ENCODE measurements at places on chromosomes 1 and 21.

GRCh38 chr1:14340002-14340785 lies 258.3 kb upstream of the KAZN start:
- no peak for DNase-seq

DNA sequence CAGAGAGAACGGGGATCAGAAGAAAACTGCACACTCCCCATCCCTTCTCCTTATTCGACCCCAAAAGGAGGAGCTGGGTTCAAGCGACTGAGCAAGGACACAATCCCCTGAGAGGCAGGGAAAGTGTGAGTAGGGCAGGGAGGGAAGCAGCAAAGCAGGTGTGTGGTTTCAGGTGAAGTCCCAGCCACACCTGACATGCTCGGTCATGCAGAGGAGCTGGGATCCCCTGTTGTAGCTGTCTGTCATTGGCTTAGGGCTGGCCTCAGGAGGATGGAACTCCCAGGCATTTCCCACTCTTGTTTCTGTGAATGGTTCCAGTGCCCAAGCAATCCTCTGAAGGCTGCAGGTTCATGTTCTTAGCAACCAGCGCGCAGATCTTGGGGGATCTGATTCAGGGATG lies 150.7 kb downstream of the DSCAM start:
- DNase-seq = no peak

DNA sequence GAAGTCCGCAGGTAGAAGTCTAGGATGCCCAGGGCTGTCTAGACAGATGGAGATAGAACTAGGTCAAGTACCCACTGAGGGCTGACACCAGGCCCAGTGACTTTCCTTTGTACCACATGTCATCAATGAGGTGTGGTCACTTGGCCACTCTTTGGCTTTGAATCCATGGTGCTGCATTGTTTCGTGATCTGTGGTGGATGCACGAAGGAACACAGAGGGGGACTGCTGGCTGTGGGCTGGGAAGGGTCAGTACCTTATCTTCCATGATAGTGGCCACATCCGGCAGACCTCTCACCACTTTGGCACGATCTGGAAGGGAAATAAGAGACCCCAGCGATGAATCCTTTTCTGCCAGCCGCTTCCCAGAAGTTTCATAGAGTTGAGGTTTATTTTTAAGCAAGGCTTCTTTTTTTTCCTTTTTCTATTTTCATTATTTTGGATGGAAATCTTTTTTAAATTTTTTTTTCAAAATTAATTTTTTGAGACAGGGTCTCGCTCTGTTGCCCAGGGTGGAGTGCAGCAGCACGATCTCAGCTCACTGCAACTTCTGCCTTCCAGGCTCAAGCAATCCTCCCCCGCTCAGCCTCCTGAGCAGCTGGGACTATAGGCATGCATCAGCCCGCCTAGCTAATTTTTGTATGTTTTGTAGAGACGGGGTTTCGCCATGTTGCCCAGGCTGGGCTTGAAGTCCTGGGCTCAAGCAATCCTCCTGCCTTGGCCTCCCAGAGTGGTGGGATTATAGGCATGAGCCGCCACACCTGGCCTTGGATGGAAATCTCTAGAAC lies 53.1 kb downstream of the MYOM3 start:
- DNase-seq = no peak

- DNase-seq = no peak
Measured at GRCh38 chr21:45853703-45854342, 127.7 kb upstream of the COL6A1 start.

DNA sequence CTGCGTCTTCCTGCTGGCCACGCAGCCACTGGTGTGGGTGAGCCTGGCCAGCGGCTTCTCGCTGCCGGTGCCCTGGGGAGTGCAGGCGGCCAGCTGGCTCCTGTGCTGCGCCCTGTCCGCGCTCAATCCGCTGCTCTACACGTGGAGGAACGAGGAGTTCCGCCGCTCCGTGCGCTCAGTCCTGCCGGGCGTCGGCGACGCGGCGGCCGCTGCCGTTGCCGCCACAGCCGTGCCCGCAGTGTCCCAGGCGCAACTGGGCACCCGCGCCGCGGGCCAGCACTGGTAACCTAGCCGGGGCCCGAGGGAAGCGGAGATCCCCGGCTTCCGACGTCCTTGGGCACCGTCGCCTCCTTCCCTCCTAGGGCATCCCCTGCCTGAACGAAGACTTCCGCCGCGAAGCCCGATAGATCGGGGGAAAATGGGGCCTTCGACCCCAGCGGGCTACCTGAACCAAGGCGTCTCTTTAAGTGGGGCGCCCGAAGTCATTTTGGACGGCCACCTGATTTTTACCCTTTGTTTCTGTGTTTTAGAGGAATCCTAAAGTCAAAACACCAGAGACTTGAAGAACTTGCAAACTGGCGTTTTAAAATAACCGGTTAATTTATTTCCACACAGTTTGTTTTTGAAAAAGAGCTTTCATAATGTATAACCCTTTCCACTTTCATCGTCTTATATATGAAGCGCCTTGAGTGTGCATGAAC lies 2.0 kb downstream of the GPR88 start:
- no peak for DNase-seq

DNA sequence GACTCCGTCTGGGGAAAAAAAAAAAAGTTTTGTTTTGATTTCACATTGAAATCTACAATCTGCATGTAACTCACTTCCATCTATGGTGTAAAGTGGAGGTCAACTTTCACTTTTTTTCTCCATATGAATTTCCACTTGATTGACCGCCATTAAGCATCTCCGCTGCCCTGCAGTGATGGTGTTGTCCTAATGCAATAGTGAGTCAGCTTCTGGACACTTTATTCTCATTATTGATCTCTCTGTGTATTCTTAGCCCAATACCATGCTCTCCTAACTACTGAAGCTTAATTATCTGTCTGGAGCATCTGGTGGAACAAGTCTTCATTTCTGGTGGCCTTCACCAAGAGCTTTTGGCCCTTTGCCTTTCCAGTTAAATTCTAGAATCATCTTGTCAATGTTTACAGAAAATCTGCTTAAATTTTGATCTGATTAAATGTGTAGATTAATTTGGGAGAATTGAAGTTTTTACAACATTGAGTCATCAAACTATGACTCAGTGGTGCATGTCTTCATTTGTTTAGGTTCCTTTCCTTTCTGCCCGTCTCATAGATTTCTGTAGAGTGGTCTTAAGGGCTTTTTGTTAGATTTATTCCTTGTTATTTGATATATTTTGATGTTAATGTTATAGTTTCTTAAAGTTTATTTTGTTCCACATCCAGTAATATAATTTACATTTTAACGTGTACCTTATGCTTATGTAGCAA lies 181.5 kb downstream of the PRDM2 start:
- DNase-seq = no peak

DNA sequence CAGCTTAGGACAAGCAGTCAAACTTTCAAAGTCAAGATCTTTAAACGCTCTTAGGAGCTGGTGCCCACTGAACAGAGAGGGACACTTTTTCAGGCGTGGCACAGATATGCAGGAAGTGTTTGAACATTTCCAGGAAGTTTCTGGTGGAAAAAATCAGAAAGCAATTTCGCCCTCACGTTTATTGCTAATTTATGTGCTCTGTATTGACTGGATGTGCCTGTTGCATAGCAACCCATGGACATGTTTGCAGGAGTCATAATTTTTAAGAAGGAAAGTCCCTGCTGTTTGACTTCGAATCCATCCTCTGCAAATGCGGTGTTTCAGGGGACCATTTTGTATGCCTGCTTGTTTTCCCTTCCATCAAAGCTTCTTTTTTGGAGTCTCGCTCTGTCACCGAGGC lies 239.9 kb upstream of the IRF2BP2 start:
- no peak for DNase-seq

DNA sequence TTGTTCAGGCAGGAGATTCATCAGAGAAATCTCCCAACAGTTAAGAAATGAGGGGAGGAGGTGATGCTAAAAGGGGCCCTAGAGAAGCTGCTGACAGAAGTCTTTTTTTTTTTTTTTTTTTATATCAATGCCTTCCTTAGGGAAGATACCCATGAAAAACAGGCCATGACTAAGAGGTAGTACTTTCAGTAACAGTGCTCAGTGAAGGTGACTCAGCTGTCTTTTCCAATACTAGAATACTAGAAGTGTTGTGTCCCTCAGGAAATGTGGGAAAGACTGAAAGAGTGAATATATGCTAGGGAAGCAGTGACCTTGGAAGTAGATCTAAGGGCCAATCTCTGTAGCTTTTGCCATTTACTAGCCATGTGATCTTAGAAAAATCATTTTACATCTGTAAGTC lies 52.4 kb upstream of the SLFNL1 start:
- no peak for DNase-seq

GRCh38 chr1:40926441-40926840 lies 53.1 kb upstream of the CTPS1 start:
- DNase-seq = no peak

GRCh38 chr1:208203848-208204609 lies 40.2 kb downstream of the PLXNA2 start:
- no peak for DNase-seq

DNA sequence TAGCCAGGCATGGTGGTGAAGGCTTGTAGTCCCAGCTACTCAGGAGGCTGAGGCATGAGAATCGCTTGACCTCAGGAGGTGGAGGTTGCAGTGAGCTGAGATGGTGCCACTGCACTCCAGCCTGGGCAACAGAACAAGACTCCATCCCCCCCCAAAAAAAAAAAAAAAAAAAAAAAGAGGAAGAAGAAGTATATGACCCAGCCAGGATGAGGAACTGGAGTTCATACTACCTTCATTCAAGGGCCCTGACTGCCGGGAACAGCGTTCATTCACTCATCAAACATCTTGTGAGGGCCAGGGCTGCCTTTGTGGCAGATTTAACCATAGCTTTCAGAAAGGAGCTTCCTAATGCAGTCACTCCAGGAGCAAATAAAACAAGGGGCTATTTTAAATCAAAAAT lies 127.6 kb downstream of the MRPS6 start:
- no peak for DNase-seq

DNA sequence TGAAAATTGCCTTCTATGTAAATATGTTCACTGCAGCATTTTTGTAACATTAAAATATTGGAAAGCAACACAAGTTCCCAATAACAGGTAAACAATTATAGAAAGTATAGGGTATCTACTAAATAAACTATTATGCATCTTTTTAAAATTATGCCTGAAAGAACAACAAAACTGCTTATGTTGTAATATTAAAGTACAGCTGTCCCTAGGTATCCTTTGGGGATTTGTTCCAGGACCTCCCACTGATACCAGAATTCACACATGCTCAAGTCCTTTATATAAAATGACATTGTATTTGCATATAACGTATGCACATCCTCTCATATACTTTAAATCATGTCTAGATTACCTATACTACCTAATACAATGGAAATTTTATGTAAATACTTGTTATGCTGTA lies 121.8 kb upstream of the TNFSF4 start:
- no peak for DNase-seq

GRCh38 chr1:52880206-52880605 lies 37.6 kb downstream of the ZYG11A start:
- DNase-seq = no peak

DNA sequence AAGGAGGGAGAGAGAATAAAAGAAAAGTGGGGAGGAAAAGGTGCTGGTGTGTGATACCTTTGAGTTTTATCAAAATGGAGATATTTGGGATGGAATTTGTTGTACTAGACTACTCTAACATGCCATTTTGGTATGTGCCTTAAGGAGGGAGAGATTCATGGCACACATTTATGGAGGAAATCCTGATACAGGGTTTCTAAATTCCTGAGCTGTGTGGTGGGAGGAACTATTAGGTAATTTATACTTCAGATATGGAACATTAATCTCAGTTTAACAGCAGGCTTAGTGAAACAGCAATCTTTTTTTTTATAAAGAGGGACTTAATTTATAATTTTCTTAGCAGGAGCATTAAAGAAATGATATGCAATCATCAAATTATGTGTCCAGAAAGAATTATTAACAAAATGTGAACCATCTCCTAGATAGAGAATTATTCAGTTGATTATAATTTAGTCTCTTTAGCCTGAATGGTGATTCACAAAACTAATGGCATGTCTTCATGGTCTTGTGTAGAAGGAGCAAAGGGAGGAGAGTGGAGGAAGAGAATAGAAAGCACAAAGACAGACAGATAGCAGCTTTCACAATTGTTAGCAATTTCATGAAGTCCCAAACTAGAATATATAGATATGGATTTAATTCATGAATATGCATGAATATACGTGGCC lies 301.6 kb downstream of the HLX start:
- DNase-seq = no peak

GRCh38 chr1:153882296-153882912 lies 40.4 kb downstream of the GATAD2B start:
- DNase-seq = no peak

- DNase-seq = no peak
Measured at GRCh38 chr1:226425431-226426031, 17.6 kb upstream of the PARP1 start.

GRCh38 chr21:36178349-36178748 lies 21.7 kb downstream of the DOP1B start:
- no peak for DNase-seq

- no peak for DNase-seq
Measured at GRCh38 chr21:40751221-40751620, 95.7 kb downstream of the DSCAM start.

GRCh38 chr1:216193839-216194443 lies 229.3 kb downstream of the USH2A start:
- DNase-seq = no peak

GRCh38 chr1:80533093-80533492 lies 1267.6 kb upstream of the ADGRL2 start:
- DNase-seq = no peak

GRCh38 chr1:86757272-86757984 lies 53.1 kb downstream of the SH3GLB1 start:
- DNase-seq = no peak

GRCh38 chr1:12132078-12132477 lies 34.7 kb upstream of the TNFRSF1B start:
- no peak for DNase-seq

- no peak for DNase-seq
Measured at GRCh38 chr1:226534098-226534497, 14.5 kb upstream of the STUM start.

DNA sequence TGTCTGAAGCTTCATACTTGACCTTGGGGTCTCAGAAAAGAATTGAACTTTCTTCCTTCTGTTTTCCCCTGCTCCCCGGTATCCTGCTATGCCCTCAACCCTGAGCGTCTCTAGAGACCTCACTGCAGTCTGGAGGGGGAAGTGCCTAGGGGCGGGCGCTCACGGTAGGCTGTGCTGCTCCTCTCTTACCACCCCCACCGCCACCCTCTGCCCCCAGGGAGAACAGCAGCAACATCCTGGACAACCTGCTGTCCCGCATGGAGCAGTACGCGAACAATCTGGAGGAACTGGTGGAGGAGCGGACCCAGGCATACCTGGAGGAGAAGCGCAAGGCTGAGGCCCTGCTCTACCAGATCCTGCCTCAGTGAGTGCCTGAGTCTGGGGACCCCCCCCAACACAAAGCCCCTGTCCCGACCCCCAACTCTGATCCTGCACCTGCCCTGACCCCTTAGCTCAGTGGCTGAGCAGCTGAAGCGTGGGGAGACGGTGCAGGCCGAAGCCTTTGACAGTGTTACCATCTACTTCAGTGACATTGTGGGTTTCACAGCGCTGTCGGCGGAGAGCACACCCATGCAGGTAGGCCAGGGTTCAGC lies 10.3 kb downstream of the NPR1 start:
- no peak for DNase-seq

- no peak for DNase-seq
Measured at GRCh38 chr1:63601463-63601862, 8.3 kb downstream of the PGM1 start.
